ENCODE measurements at places on chromosomes 3 and 15. TPM values are rescaled to one million over a fixed set of nuclear protein-coding genes. Genes with fewer than 3 reads are reported as not detected.
A peak's percentile ranks its signal among the peaks of the same experiment; 100 is the strongest.

Gene NXPE3
- total RNA-seq = 25.0 TPM

Gene OSTN
- total RNA-seq = not detected

Gene TRMT10C
- 19.3 TPM for total RNA-seq

Gene GPR160
- 14.4 TPM for total RNA-seq

- H3K27ac ChIP-seq = no peak overlapping the region
- H3K4me3 ChIP-seq = peak overlapping the region; percentile 55
- no peaks in the 10 kb centered on the region for H3K27me3 ChIP-seq
- peaks cover 1% of the 10 kb centered on the region for H3K36me3 ChIP-seq
- H3K4me1 ChIP-seq = peaks cover 82% of the 10 kb centered on the region
- no peak for DNase-seq
Observed at GRCh38 chr3:16906682-16907081, 21.9 kb downstream of the PLCL2 start.

DNA sequence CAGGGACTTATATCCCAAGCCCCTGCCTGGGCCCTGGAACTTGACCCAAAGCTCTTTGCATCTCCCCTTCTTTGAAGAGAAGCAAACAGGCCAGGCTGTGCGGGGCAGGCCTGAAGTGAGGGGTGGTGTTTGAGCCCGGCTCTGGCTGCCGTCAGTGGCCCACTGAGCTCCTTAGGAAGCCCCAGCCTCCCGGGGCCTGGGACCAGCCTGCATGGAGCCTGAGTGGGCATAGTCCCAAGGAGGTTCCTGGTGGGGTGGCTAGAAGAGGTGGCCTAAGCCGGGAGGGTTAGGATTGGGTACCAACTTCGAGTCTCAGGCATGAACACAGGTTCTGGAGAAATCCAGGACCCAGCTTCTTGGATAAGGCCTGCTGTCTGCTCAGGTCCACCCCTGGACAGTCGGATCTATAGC is 6.4 kb downstream of the TMIE start:
- H3K4me3 ChIP-seq = no peak overlapping the region
- H3K27me3 ChIP-seq = no peaks in the 10 kb centered on the region
- no peaks in the 10 kb centered on the region for H3K36me3 ChIP-seq
- H3K27ac ChIP-seq = no peak overlapping the region

DNA sequence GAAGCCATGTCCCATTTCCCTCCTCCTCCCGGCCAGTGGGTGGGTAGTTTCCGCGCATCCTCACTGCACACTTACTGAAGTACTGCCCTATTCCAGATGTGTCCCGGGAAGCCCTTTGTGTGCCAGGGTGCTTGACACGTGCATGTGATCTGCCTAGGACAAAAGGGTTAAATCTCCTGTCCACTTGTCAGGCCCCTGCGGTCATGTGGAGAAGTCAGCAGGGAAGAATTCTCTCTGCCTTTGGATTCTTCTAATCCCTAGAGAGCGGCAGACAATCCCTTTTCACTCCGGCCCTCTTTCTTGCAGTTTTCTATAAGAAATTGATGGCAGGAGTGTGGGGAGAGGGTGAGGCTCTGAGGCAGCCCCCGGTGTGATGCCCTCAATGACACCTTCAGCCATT is 19.8 kb downstream of the ST8SIA2 start:
- no peak for DNase-seq
- no peak overlapping the region for H3K27ac ChIP-seq
- H3K27me3 ChIP-seq = peaks cover 7% of the 10 kb centered on the region
- H3K4me1 ChIP-seq = no peaks in the 10 kb centered on the region
- no peaks in the 10 kb centered on the region for H3K36me3 ChIP-seq

DNA sequence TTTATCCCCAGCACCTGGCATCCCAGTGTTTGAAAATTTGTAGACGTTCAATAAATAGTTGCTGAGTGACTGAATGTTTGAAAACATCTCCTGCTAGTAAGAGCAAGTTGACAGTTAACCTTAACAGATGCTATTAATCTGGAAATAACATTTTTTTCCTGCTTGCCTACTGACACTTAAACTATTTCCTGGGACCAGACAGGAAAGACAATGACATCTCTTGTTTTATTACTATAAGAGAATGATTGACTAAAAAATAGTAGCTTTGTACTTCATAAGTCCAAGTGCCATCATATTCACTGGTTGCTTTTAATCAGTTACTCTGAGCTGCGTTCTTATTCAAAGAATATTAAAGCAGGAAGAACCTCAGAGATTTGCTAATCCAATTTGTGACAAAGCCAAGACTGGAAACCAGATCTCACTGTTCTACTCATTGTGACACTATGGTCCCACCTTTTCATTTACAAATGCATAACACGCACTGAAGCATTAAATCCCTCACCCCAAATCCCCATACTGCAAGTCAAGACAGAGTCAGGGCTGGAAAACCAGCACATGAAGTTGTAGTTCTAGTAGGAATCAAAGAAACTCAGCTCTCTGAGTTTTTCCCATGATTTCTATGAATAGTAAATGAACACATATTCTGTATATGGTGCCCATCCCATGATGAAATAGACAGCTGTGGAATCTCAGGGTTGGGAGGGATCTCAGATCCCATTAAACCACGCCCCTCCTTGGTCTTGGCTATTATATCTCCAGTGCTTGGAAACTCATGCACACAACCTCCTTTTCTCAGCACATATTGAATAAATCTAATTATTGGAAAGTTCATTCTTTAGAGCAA is 212.7 kb upstream of the P2RY1 start:
- no peak for DNase-seq
- no peaks in the 10 kb centered on the region for H3K4me1 ChIP-seq
- no peaks in the 10 kb centered on the region for H3K27me3 ChIP-seq
- H3K36me3 ChIP-seq = no peaks in the 10 kb centered on the region
- H3K27ac ChIP-seq = no peak overlapping the region

GRCh38 chr15:27816790-27817189 is 282.3 kb downstream of the OCA2 start:
- DNase-seq = no peak
- H3K27ac ChIP-seq = no peak overlapping the region
- H3K4me1 ChIP-seq = no peaks in the 10 kb centered on the region
- no peak overlapping the region for H3K4me3 ChIP-seq
- no peaks in the 10 kb centered on the region for H3K27me3 ChIP-seq

GRCh38 chr15:63194880-63195568 is 5.6 kb downstream of the RAB8B start:
- peak overlapping the region; percentile 83 for H3K27ac ChIP-seq
- H3K4me1 ChIP-seq = peaks cover 88% of the 10 kb centered on the region
- H3K4me3 ChIP-seq = peak overlapping the region; percentile 88
- peaks cover 27% of the 10 kb centered on the region for H3K36me3 ChIP-seq
- DNase-seq = no peak
- H3K27me3 ChIP-seq = no peaks in the 10 kb centered on the region

DNA sequence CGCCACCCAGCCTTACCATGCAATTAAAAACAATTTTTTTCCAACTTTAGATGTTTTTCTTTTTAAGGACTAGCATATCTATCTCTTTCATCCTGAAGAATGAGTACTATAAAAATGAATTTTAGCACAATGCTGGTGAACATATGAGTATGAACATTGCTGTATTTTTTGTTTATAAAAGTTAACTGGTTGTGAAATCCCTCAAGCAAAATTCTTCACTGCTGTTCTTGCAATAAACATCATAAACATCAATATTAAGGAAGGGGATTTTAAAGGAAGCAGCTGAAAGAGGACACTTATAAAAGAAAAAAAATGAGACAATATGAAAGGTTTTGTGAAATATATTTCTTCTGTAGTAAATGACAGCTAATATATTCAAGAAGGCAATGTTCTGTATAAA is 3.0 kb downstream of the PLSCR4 start:
- no peaks in the 10 kb centered on the region for H3K36me3 ChIP-seq
- H3K27me3 ChIP-seq = peaks cover 15% of the 10 kb centered on the region
- H3K4me1 ChIP-seq = no peaks in the 10 kb centered on the region
- no peak overlapping the region for H3K4me3 ChIP-seq
- no peak overlapping the region for H3K27ac ChIP-seq
- DNase-seq = no peak

DNA sequence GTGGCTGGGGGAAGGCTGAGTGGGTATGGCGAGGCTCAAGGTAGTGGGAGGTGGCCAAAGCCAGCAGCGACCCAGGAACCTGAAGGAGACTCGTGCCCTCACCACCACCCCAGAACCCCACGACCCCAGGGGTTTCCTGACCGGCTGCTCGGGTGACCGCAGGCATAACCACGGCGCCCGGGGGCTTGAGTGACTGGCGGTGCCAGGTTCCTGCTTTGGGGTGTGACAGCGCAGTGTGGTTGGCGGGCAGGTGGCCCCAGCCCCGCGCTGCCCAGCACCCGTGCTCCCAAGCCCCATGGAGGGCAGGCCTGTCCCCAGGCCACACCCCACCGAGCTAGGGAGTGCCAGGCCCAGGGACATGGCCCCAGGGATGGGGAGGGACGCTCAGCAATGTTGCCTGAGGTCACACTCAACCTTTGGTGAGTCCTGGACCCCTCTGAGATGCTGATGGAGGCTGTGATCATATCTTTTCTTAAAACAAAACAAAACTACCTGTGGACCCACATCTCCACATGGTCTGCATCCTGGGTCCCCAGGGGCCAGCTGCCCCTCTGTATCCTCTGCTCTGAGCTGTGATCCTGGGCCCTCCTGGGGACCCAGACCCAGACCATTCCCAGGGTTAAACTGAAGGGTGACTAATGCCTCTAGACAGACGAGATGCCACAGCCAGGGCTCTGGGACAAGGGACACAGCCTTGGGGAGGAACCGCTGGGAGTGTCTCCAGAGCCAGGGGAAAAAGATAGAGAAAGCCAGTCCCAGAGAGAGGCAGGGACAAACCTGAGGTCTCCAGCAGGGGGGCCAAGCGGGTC is 13.0 kb downstream of the DNAJB8 start:
- H3K4me1 ChIP-seq = peaks cover 25% of the 10 kb centered on the region
- no peak overlapping the region for H3K4me3 ChIP-seq
- no peak for DNase-seq
- no peak overlapping the region for H3K27ac ChIP-seq

GRCh38 chr15:74396146-74396438 is 28.6 kb upstream of the CYP11A1 start:
- H3K4me3 ChIP-seq = peak overlapping the region; percentile 69
- H3K27ac ChIP-seq = peak overlapping the region; percentile 91
- no peaks in the 10 kb centered on the region for H3K36me3 ChIP-seq
- no peak for DNase-seq

GRCh38 chr3:105367406-105368213 is 901 bp downstream of the ALCAM start:
- DNase-seq = peak; percentile 83
- H3K27me3 ChIP-seq = peaks cover 29% of the 10 kb centered on the region
- H3K4me1 ChIP-seq = peaks cover 42% of the 10 kb centered on the region

DNA sequence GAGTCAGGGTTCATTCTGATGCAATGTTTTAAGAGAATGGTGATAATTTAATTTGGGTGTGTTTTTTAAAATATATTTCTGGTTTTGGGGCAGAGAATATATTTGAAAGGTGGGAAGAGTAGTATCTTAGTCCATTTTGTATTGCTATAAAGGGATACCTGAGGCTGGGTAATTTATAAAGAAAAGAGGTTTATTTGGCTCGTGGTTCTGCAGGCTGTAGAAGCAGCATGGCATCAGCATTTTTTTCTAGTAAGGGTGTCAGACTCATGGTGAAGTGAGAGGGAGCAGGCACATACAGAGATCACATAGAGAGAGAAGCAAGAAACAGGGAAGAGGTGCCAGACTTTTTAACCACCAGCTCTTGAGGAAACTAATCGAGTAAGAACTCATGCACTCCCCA is 152.7 kb downstream of the SHOX2 start:
- H3K4me3 ChIP-seq = no peak overlapping the region
- DNase-seq = no peak
- H3K27me3 ChIP-seq = no peaks in the 10 kb centered on the region
- H3K36me3 ChIP-seq = no peaks in the 10 kb centered on the region

- H3K27ac ChIP-seq = no peak overlapping the region
- no peak for DNase-seq
- no peak overlapping the region for H3K4me3 ChIP-seq
- H3K27me3 ChIP-seq = no peaks in the 10 kb centered on the region
- no peaks in the 10 kb centered on the region for H3K36me3 ChIP-seq
- H3K4me1 ChIP-seq = peaks cover 6% of the 10 kb centered on the region
Observed at GRCh38 chr3:27342267-27342666, 26.9 kb downstream of the NEK10 start.

DNA sequence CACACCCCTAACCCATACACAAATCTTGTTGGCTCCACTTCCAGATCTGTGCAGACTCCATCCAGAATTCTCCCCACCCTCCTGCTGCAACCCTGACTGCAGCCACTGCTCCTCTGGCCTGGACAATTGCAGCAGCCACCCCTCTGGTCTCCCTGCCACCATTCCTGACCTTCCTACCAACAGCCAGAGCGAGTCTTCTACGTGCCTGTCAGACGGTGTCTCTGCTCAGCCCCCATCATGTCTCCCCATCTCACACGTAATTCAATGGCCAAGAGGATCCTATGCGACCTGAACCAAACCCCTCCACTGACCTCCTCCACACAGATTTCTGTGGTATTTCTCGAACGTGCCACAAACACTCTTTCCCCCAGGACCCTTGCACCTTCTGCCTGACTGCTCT is 103.3 kb downstream of the TPRA1 start:
- H3K4me3 ChIP-seq = no peak overlapping the region
- peaks cover 76% of the 10 kb centered on the region for H3K27me3 ChIP-seq
- peaks cover 39% of the 10 kb centered on the region for H3K4me1 ChIP-seq
- H3K36me3 ChIP-seq = no peaks in the 10 kb centered on the region

DNA sequence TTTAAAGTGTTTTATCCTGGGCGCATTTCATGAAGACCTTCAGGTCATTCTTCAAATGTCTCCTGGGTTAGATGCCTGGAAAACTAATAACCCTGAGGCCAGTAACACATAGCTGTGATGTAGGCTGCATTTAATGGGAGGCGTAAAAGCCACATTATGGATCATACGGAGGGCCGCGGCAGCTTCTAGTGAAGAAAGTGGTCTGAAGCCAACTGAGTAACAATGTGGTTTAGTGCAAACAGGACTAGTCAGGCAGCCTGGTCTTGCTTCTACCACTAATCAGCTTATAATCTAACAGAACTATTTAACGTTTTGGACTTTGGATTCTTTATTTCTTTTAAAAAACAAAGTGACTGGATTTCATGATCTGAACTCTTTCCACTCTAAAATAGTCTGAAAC is 54.4 kb downstream of the ADAMTSL3 start:
- H3K36me3 ChIP-seq = no peaks in the 10 kb centered on the region
- no peaks in the 10 kb centered on the region for H3K4me1 ChIP-seq
- no peak overlapping the region for H3K27ac ChIP-seq
- DNase-seq = no peak
- no peaks in the 10 kb centered on the region for H3K27me3 ChIP-seq
- H3K4me3 ChIP-seq = no peak overlapping the region

- H3K4me3 ChIP-seq = no peak overlapping the region
- no peak overlapping the region for H3K27ac ChIP-seq
- H3K27me3 ChIP-seq = peaks cover 16% of the 10 kb centered on the region
- DNase-seq = no peak
- no peaks in the 10 kb centered on the region for H3K36me3 ChIP-seq
- H3K4me1 ChIP-seq = peaks cover 16% of the 10 kb centered on the region
Observed at GRCh38 chr3:129007792-129008191, 6.7 kb downstream of the EFCC1 start.

- H3K4me3 ChIP-seq = no peak overlapping the region
- H3K27me3 ChIP-seq = no peaks in the 10 kb centered on the region
- peaks cover 8% of the 10 kb centered on the region for H3K4me1 ChIP-seq
- no peak for DNase-seq
- H3K27ac ChIP-seq = no peak overlapping the region
Observed at GRCh38 chr3:114789803-114790202, 357.3 kb downstream of the ZBTB20 start.

- DNase-seq = peak; percentile 53
- H3K27me3 ChIP-seq = no peaks in the 10 kb centered on the region
- no peaks in the 10 kb centered on the region for H3K36me3 ChIP-seq
- peak overlapping the region; percentile 48 for H3K27ac ChIP-seq
- H3K4me3 ChIP-seq = peak overlapping the region; percentile 64
Observed at GRCh38 chr3:48478626-48479555, 25.1 kb downstream of the SHISA5 start.

GRCh38 chr3:119352863-119353527 is 58.8 kb downstream of the ARHGAP31 start:
- DNase-seq = no peak
- H3K4me1 ChIP-seq = peaks cover 39% of the 10 kb centered on the region
- peak overlapping the region; percentile 70 for H3K27ac ChIP-seq
- H3K36me3 ChIP-seq = no peaks in the 10 kb centered on the region
